ENCODE measurements at places on chromosomes 4 and X.

GRCh38 chr4:22287631-22288030 is 228.2 kb downstream of the ADGRA3 start:
- no peak for DNase-seq

GRCh38 chr4:134879019-134879418 is 677.4 kb upstream of the PABPC4L start:
- no peak for DNase-seq

GRCh38 chr4:82694046-82694445 is 104.5 kb downstream of the SCD5 start:
- peak; percentile 15 for DNase-seq

- DNase-seq, result no peak
Observed at GRCh38 chr4:3498901-3499510, 33.2 kb downstream of the LRPAP1 start.

DNA sequence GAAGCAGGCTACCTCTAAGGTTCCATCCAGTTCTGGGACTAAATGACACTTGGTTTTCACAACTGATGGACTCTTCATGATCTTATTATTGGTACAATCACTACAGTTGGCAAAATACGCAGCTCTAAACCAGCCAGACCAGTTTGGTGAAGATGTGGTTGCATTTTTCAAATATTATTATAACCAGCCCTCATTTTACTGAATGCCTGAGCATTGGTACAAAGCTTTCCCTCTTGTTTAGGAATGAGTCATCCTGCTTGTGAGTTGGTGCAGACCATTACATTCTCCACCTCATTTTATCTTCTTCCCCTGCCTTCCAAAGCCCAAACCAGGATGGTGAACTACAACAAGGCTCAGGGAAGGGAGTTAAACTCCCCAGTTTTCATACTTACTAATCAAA is 223.1 kb downstream of the KDR start:
- no peak for DNase-seq

GRCh38 chrX:2707334-2707760 is 16.3 kb downstream of the CD99 start:
- peak; percentile 56 for DNase-seq

DNA sequence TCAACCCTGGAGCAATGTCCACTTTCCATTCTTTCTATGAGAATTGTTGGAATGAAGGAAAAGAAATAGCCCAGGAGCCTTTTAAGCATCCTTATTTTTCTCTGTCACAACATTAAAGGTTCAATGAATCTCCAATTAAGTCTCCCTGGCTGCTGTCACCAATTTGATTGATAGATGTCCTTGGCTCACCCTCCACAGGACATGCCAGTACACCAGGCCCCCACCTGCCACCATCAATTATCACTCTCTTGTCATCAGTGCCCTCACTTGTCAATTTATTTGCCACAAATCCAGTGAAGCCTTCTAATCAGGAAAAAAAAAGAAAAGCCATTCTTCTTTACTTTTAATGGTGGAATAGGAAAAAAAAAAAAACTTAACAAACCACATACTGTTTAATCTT is 453.6 kb downstream of the CENPC start:
- no peak for DNase-seq

GRCh38 chrX:85569686-85570085 is 190.2 kb upstream of the POF1B start:
- no peak for DNase-seq

- no peak for DNase-seq
Observed at GRCh38 chrX:122868631-122869030, 315.4 kb upstream of the GRIA3 start.

DNA sequence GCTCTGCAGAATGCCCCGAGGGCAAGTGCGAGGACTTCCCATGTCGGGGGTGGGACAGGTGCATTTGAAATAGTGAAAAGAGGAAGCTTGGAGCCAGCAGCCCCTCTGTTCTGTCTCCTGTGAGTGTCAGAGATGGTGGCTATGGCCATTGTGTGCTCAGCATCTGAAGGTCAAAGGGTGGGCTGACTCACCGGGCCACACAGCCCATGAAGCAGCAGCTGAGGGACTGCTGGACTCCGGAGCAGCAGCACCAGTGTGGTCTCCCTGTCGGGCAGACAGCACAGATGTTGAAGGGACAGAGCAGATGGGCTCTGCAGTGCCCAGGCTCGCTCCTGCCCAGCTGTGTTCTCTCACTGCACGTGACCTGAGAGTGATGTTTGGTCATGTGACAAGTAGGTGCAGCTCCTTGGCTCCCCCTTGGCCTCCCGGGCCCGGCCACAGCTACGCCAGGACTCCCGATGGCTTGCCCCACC is 53.5 kb downstream of the TBC1D14 start:
- DNase-seq, result no peak

GRCh38 chr4:98467627-98468072 is 190.8 kb downstream of the TSPAN5 start:
- DNase-seq, result peak; percentile 73

DNA sequence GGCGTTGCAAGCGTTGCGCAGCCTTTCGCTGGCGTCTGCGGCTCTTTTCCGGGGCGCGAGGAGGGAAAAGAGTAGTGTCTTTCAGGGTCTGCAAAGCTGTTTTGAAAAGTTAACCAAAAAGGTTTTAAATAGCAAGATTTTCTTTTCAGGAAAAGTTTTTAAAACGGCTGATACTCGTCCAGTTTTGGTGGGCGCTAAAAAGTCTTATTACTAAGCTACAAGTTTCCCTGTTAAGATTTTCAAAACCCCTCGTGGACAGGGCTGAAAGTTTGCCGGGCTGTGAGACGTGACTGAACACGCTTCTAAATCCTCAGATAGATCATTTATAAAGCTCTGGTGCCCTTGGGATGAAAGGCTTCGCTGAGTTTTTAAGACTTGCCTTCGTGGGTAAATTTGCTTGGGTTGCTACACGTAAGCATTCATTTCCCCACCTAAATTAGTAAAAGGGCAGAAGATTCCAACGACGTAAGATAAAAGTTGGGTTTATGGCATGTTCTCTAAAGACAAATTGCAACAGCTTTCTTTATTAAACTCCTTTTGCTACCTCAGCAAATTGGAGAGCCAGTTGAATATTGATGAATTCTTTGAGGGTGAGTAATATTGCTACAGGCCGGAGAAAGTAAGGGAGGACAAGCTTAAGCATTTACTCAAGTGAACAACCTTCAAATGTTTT is 91.5 kb downstream of the HPRT1 start:
- DNase-seq, result no peak

DNA sequence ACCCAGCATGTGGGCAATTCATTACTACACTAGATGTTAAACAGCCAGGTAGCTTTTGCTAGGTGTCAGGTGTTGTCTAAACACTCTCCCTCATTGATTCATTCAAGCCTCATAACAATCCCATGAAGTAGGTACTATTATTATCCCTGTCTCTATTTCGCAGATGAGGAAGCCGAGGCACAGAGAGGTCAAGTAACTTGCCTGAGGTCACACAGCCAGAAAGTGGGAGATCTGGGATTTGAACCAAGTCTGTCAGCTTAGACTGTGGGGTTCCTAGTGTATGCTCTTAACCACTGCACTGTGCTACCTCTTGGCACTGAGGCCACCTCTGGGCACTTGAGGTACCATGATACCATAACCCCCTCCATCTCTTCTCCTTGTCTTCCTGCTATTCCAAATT is 17.4 kb upstream of the XPNPEP2 start:
- DNase-seq, result no peak

GRCh38 chr4:183639291-183639690 is 19.7 kb downstream of the RWDD4 start:
- DNase-seq, result no peak

GRCh38 chr4:87530868-87531267 is 1.7 kb upstream of the SPARCL1 start:
- no peak for DNase-seq

DNA sequence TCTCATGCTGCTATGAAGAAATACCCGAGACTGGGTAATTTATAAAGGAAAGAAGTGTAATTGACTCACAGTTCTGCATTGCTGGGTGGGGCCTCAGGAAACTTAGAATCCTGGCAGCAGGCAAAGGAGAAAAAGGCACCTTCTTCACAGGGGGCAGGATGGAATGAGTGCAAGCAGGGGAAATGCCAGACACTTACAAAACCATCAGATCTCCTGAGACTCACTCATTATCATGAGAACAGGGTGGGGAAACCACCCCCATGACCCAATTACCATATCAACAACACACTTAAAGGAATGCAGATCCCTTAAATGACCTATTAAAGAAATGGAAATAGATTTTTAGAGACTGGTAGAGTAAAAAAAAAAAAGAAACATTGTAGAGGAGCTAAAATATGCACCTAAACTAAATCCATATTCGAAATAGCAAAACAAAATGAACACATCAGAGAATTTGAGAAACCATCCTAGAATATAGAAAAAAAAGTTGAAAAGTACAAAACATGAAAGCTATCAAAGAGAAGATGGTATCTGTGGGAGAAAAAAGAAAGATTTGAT is 104.3 kb upstream of the UGT8 start:
- DNase-seq, result no peak

- DNase-seq, result no peak
Observed at GRCh38 chr4:153785910-153786721, 2.8 kb downstream of the SFRP2 start.

DNA sequence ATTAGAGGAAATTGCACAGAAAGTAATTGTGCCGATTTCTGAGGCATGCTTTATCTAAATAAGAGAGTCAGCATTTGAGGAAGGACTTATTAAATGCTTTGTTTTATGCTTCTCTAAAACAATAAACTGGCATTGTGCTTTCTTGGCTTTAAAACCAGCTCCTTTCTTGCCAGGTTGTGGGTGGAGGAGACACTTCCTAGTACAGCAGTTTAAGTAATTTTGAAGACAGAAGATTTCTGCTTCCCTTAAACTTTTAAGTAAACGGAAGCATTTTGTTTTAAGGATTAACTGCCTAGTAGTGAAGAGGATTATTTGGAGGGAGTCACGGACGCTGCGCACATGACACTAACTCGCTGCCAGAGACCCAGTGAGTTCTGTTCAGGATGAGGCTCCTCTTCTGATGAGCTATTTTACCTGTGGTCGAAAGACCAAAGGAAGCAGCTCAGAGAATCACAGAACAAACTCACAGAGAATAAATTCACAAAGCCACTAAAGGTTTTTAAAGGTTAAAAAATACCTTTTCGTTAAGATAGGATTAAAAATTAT is 169.5 kb downstream of the TLL1 start:
- no peak for DNase-seq

GRCh38 chr4:6591313-6591712 is 16.3 kb downstream of the MAN2B2 start:
- DNase-seq, result no peak

- no peak for DNase-seq
Observed at GRCh38 chrX:42109428-42109827, 186.1 kb upstream of the CASK start.

- no peak for DNase-seq
Observed at GRCh38 chr4:28675582-28675981, 1814.9 kb downstream of the STIM2 start.

DNA sequence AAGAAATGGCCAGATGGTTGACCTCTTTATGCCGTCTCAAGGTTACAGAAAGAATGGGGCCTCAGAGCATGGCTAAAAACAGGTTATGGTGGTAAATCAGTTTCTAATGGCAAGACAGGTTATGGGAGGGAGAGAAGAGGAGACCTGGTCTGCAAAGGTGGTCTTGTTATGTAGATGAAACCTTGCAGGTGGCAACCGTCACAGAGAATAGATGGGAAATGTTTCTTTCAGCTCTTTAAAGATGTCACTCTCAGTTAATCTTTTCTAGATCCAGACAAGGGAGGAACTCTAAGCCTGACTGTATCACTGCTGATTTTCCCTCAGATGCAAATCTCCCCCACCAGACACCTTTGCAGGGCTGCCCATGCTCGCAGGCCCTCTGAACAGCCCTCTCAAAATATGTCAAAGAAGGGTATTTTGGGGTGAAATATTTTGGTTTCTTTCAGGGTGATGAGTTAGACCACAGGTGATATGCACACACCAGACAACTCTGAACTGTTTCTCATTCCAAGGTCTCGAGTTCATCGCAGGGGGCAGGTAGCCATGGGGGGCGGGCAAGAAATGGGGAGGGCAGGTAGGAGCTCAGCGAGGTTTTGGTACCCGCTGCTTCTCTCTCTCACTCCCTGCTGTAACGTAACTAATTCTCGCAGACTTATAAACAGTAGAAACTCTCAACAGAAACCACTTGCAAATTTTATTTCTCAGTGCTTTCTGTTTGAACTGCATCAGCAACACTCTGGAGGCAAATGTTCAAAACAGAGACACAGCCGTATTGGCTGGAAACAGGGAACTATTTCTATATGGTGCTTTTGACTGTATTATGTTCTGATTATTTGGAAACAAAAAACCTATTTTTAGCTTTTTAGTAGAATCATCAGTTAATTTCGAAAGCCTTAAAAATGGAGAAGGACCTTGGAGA is 32.4 kb downstream of the CASP3 start:
- no peak for DNase-seq

DNA sequence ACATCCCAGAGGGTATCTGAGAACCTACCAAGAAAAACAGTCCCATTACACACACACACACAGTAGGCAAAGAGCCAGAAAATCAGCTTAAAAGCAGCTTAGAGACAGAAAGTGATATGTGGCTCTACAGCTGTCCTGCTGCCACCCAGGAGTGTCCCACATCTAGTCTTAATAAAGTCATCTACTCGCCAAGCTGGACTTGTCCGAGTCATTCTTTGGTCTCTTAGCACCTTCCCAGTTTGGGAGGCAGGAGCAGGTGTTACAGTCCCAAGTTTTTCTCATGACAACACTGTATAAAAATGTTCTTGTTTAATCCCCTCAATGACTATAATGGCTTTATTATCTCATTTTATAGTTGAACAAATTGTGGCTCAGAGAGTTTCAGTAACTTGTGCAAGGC is 252.5 kb upstream of the CASK start:
- no peak for DNase-seq

DNA sequence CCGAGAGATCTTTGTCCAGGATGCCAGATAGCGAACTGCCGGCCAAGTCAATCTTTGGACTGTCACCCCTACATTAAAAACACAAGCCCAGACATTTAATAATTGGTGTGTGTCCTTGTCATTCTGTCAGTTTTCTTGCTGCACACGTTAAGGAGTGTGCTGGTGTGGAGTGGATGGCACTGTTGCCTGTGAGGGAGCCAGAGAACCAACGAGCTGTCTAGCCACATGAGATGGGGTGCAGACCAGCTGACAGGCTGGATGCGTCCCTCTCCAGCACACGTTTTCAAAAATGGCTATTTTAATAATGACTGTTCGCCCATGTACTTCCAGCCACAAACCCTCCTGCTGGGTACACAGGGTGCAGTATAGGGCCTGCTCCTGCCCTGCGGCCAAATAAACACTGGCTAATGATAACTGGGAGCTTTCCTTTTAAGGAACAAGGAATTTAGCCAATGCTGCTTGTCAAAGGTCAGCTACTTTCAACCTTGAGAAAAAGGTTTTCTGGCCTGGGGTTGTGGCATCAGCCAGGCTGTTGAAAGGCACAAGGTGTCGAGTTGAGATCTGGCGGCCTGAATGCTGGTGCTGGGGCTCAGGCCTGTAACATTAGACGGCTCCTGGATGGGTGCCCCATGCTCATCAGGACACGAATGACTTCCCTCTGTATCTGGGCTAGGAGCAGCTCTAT is 54.0 kb upstream of the MAP3K15 start:
- no peak for DNase-seq

DNA sequence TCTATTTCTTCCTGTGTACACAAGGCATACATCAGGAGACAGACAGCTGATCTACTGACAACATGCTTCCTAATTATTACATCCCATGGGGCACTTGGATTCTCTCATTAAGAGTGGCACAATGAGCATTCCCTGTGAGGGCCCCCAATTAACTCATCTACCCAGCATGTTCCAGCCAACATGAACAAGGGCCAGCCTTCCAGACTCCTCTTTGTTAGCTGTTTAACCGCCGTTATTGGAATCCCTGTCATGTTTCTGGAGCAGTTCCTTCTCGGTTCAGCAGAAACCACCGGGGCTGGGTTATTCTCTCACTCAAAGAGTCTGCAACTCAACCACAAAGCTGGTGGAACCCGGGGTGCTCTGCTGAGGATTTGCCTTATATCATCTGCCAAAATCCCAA is 9.9 kb upstream of the GPM6B start:
- no peak for DNase-seq

Data from right renal cortex interstitium (tissue), 3 donors.